C1 segment of cervical spinal cord (tissue), 14 donors: ENCODE measurements at places on chromosomes 6 and 20.

DNA sequence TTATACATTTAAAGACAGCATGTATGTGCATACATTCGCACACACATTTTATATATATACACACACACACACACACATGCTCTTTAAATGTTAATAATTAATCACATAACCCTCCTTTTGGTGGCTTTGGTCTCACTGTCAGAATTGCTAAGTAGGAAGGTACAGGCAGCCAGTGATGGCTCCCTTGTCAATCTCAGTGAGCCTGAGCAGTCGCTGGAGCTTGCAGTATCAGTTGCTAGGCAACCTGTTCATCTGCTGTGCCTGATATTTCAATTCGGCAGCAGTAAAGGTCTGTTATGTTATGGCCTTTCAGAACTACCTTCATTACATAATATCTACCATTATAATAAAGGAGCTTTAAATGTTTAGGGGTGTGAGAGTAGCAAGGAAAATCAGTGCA lies 374.3 kb downstream of the LMBRD1 start:
- no peak for DNase-seq

DNA sequence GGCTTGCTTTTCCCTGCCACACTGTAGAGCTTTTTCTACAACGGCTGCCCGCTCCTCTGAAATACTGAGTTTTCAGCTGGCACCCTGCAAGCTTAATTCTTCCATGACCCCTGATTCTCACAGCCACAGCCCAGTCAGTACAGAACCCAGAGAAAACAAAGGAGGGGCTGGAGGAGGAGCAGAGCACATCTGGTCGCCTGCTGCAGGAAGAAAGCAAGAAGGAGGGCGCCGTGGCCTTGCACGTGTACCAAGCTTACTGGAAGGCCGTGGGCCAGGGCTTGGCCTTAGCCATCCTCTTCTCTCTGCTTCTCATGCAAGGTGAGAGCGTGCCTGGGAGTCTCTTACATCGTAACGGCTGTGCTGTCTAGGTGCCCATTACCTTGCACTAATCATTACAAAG lies 11.3 kb downstream of the DLK2 start:
- DNase-seq: no peak

DNA sequence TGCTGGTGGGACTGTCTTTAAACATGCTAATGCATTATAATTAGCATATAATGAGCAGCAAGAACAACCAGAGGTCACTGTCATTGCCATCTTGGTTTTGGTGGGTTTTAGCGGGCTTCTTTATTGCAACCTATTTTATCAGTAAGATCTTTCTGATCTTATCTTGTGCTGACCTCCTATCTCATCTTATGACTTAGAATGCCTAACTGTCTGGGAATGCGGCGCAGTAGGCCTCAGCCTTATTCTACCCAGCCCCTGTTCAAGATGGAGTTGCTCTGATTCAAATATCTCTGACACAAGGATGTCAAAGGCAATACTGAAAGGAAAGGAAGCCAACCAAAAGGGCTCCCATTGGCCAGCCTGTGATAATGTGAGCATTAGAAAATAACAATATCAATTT lies 29.8 kb upstream of the SEC63 start:
- no peak for DNase-seq

DNA sequence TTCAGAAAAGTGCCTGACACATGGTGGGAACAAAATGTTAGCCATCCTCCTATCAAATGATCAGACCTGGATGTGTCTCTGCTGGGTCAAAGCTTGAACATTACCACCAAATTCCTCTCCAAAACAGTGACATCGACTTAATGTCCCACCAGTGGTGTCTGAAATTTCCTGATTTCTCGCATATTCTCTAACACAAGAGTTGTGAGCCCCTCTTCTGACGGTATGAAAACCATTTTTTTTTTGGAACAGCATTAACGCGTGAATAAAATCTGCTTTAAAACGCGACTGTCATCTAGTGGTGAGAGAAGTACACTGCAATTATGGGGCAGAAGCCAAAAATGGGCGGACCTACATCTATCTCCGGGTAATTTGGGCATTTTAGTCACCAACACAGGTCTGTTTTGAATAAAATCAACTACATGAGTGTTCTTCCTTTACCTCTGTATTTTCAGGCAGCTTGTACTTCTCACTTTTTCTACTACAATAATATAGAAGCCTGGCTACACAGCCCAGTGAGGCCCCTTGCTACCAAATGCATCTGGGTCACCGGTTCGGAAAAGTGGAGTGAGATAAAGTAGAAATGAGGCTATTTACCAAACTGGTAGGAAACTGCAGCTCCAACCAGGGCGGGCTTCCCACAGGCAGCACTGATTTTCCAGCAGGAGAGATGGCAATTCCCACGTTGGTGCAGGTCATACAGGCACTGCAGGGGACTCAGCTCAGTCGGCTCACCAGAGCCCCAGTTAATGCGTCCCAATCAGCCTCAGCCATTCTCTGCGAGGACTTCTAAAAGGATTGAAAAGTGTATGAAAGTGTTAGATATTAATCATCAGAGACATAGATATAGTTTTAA lies 27.4 kb downstream of the MGME1 start:
- DNase-seq: peak; percentile 71

GRCh38 chr6:41072836-41073202 lies at the start of gene NFYA:
Gene NFYA, plus strand, starts transcription at chr6:41072974. Its CDS starts 6,116 bp downstream, at chr6:41079090.
- DNase-seq: peak; percentile 100

GRCh38 chr6:158711264-158711663 lies 61.4 kb downstream of the SYTL3 start:
- DNase-seq: no peak

DNA sequence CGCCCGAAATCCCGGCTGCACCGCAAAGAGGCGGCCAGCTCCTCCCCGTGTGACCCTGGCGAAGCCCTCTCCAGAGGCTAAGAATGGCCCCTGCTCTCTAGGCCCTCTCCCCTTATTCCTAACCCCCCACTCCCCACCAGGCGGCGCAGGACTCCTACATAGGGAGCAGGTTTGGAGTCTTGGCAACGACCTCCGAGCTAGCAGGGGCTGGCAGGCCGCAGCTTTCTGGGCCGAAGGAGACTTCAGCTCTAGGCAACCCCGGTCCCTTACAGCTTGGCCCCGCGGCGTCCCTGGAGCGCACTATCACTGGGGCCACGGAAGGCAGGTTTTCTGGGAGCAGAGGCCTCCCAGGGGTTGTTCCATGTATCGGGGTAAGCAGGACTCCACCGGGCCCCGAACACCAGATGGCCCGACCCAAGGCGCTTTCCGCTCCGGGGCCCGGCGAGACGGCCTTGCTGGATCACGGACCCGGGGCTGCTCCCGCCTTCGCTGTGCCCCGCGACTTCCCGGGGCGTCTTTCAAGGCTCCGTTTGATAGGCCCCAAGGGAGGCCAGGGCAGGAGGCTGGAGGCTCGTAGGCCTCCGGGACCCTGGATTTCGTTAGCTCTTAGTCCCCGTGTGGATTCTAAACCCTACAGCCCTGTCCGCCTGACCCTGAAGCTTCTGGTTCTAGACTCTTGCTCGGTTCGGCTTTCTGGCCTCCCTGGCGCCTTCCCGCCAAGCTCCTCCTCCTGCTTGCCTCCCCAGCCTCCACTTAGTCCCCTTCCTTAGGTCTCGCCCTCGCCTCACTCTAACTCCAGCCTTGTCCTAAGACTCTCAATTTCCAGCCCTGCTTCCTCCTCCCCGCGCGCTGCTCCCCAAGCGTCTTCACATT lies 1.9 kb downstream of the SLC32A1 start:
- no peak for DNase-seq

DNA sequence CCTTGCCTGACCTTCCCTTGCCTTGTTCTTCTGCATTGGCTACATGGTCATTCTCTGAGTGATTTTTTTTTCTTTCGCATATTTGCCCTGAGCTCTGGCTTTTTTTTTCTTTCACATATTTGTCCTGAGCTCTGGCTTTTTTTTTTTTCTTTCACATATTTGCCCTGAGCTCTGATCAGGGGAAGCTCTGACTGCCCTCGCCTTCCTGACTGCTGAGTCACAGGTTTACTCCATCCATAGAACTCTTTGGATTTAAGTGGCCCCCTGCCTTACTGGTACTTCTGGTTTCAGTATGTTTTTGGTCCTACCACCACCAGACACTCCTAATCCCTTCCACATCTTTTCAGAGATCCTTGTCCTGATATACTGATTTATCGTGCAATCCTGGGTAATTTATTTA lies 201.1 kb downstream of the OGFRL1 start:
- no peak for DNase-seq

DNA sequence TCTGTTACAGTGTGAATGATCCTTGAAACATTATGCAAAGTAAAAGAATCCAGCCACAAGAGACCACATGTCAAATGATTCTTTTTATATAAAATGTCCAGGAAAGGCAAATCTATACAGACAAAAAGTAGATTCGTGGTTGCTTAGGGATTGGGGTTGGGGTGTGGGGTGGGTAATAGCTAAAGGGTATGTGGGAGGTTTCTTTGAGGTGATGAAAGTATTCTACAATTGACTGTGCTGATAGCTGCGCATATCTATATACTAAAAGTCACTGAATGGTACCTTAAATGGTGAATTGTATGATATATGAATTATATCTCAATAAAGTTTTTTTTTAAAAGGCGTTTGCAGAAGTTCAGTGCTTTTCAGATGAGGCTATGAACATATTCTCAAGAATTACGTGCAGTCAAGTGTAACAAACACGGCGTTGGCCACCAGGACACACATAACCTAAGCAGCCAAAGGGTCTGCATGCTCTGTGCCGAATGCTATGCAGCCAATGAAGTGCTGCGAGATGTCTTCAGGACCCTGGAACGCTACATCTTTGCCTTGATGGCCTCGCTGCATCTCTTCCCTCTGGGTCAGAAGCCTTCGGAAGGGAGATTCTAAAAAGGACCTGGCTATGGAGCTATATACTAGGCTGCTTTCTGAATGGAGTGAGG lies 96.9 kb downstream of the SCML4 start:
- DNase-seq: no peak

GRCh38 chr6:149940672-149940982 lies 1.2 kb upstream of the ULBP2 start:
- DNase-seq: no peak

GRCh38 chr6:141483598-141484061 lies 649.1 kb upstream of the GJE1 start:
- DNase-seq: no peak

DNA sequence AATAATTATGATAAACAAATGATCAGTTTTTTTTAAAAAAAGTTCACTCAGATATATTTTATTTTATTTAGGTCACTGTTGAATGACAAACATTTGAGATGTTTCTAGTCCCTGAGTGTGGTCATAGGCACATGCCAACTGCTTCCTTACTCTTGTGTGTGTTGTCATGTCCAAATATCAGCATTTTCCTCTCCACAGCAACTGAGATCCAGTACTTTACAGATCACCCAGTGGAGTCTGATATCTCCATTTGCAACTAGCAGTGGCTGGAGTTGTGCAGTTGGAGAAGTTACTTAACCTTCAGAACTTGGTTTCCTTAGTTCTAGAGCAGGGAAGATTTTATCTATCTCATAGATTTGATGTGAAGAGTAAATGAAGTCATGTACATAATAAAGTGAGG lies 101.3 kb downstream of the MYB start:
- no peak for DNase-seq

DNA sequence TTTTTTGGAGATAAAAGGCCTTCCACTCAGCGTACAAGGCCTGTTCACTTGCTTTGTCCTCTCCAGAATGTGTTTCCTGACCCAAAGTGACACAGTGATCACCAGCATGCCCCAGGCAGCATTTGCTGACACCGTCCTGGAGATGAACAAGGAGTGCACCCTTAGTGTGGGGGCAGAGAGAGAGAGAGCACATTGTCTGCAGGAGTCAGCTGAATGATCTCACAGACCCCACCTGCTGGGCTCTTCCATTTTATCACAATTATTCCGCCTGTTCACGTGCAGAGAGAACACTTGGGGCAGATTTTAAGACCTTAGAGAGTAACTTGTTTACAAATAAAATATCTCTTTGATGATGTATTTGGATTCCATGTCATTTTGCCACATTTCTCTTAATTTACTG lies 22.4 kb upstream of the MAS1L start:
- DNase-seq: no peak

DNA sequence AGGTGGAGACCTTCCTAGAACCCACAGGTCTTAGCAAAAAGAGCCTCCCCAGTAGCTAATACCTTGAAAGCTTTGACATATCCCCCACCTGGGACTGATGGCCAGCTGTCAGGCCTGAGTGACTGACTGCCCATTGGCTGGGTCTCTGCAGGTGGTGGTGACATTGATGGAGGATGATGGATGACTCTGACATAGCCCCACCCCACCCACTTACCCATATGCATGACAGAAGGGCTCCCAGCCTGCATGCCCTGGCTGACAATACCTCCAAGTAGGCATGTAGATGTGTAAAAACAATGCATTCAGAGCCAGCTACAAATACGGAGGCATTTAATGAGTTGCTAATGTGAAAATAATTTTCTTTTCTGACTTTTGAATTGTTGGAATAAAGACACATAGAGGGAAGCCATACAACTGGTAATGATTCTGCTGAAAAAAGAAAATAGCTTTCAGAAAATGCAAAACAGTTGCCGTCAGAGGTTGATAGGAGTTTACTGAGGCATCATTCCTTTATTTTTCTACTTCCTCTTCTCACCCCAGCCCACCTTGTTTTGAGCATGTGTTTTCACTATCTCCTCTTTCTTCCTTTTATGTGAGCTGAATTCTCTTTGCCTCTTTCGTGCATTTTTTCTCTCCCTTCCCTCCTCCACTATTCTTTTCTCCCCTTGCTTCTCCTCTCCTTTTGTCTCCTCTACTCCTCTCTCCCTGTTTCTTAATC lies 70.6 kb downstream of the OLIG3 start:
- DNase-seq: no peak
